Activated CD4-positive, alpha-beta T cell treated with anti-CD3 and anti-CD28 coated beads for 4 hours (primary cell): ENCODE measurements at places on chromosomes 12 and 14.

DNA sequence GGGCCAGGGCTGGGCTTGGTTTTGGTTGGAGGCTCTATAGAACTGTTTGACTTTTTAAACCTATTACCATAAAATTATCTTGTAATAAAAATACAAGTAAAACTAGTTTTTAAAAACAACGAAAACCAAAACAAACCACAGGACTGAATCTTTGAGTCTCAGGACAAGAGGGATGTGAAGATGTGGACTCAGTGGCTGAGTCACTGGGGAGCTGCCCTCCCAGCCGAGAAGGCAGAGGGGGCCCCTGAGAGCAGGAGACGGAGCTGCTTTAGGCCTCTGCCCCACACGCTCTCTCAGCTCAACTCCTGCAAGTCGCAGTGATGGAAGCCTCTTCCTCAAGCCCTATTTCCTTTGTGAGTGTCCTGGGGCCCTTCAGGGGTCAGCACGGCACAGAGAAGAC is 59.0 kb downstream of the CDC42BPB start:
- no peak for DNase-seq

GRCh38 chr12:42128327-42128726 is 16.3 kb downstream of the GXYLT1 start:
- DNase-seq, result no peak

GRCh38 chr12:2318286-2318685 is 265.5 kb downstream of the CACNA1C start:
- DNase-seq, result no peak

DNA sequence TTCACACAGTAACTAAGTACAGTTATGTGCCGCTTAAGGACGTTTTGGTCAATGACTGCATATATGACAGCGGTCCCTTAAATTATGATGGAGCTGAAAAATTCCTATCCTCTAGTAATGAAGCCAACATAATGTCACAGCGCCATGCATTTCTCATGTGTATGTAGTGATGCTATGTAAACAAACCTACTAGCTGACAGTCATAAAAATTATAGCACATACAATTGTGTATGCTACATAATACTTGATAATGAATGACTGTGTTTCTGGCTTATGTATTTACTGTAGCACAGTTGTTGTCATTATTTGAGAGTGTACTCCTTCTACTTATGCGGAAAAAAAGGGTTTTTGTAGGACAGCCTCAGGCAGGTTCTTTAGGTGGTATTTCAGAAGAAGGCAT is 99.7 kb downstream of the DACT1 start:
- DNase-seq, result no peak

DNA sequence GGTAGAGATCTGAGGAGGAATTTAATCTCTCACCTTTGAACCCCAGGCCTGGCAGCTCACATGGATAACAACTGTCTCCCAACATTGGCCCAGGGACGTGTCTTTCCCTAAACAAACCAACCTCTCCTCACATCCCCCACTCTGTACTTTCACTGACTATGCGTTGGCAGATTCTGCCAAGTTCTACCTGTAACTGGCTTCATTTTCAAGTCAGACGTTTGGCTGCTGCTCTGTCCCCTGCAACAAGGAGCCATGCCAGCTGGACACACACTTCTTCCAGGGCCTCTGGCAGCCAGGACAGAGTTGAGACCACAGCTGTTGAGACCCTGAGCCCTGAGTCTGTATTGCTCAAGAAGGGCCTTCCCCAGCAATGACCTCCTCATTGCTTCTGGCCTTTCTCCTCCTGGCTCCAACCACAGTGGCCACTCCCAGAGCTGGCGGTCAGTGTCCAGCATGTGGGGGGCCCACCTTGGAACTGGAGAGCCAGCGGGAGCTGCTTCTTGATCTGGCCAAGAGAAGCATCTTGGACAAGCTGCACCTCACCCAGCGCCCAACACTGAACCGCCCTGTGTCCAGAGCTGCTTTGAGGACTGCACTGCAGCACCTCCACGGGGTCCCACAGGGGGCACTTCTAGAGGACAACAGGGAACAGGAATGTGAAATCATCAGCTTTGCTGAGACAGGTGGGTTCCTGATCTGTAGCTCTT is at the start of gene INHBC:
INHBC (plus strand) TSS at position 268 of the 707 bp plus-strand sequence; CDS start at position 371, 103 bp downstream.
- DNase-seq, result no peak

DNA sequence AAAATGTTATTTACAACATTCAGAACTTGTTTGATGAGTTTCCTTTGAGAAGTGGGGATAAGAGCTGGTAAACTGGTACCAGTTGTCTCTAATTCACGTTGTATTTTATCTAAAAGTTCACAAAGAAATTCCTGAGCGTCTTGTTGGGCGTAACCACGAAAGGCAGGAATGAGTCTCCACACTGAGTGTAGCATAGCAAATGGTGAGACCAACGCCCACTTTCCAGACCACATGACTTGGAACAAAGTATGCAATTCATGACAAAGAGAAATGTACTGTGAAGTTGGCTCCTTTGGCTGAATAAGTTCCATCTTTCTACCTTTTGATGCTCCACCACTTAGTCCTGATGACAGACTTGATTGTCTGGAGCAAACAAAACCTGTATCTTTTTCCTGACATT is 18.4 kb downstream of the USP44 start:
- DNase-seq, result no peak

DNA sequence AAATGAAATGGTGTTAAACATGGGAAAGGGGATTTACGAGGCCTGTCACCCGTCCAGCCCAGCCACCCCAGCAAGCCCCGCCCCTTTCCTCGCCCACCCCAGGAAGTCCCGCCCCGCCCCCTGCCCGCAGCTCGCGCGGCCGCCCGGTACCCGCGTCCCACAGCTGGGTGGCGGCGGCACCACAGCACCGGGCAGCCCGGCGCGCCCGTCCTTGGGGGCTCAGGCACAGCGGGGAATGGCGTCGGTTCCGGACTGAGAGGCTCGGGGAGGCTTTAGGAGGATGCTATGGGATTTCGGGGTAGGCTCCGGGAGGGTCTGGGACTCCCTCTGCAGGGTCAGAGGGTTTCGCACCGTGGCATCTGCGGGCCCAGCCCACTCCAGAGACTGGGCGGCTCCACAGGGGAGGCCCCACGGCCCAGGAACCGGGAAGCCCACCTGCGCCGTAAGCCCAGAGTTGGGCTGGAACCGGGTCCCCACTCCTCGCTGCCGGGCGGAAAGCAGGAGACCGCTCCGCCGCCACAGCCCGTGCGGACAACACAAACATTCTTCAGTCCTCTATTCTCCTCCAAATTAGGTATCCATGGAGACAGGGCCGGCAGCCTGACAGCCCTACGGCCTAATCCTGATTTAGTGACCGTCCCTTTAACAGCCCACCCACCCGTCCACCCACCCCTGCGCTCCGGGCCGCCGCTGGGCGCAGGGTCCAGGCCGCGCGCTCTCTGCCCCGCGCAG is 1.4 kb downstream of the FIGNL2 start:
- peak; percentile 59 for DNase-seq

DNA sequence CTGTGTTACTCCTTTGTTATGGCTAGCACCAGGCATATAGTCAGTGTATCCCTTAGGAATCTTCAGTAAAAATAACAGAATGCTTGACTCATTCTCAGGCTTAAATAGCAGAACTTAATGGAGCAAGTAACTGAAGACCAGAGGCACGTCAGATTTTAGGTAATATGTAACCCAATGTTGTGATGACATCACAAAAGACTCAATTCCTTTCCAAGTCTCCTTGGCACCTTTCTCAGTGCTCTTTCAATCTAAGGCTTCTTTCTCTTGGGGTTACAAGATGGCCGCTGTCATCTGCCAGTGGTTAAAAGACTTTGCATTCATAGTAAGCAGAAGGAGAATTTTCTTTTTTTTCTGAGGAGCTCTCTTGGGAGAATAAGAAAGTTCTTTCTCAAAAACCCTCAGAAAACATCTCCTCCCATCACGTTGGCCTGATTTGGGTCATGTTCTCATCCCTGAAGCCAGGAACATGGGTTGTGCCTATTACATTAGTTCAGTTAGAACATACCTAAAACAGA is 33.4 kb upstream of the DCN start:
- no peak for DNase-seq

GRCh38 chr14:39107591-39107996 is 4.6 kb upstream of the SEC23A start:
- no peak for DNase-seq

DNA sequence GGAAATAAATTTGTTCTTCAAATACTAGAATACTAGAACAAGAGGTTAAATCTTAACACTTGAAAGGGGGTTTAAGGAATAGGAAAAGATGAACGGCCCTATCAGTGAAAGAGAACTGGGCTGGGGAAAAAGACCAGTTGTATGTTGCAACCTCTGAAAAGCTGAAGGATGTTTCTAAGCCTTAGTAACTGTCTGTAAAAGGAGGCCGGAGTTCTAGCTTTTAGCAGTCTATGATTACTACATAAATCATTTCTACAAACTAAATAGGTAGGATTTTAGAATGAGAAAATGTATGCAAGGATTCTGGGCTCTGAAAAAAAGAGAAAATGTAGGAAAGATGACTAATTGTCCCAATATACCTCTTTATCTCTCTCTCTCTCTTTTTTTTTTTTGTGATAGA is 4.9 kb downstream of the CERS5 start:
- DNase-seq, result no peak

DNA sequence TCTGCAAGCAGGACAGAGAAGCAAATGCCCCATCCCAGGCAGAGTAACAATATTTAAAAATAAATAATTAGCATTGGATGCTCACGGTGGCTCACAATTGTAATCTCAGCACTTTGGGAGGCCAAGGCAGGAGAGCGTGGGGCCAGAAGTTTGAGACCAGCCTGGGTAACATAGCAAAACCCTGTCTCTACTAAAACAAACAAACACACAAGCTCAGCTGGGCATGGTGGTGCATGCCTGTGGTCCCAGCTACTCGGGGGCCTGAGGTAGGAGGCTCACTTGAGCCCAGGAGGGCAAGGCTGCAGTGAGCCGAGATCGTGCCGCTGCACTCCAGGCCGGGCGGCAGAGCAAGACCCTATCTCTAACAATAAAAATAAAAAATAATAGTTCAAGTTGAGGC is 74.7 kb upstream of the NCOR2 start:
- DNase-seq, result no peak

DNA sequence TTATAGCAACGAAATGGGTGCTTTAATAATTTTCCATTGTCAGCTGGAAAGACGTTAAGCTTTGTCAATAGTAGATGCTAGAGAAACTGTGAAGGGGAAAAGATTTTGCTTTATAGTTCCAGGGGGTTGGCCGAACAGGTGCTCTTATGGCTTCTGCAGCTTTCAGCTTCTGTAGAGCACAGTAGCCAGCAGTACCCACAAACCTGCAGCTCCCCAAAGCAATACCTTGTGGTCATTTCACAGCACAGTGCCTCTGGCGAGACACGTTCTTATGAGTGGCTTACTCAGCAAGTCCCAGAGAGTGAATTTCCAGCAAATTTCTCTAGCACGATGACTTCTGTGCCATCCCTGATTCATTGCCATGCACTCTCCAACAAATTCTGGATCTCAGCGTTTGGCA is 416.3 kb upstream of the ATP2B1 start:
- no peak for DNase-seq

DNA sequence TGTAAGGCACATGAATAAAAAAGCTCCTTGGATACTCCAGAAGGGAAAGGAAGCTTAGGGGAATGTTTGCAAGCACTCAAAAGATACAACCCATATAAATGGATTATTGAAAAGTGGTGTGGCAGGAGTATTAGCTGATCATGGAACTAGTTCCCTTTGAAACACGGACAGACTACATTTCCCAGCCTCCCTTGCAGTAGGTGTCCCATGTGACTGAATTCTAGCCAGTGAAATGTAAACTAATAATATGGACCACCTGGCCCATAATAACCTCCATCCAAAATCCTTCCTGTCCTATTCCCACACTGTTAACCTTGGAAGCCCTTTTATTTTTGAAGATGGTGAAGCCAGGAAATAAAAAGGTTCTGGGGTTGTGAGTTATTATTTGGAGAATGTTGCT is 242.3 kb downstream of the SUDS3 start:
- no peak for DNase-seq

GRCh38 chr12:86198696-86199444 is 57.3 kb downstream of the MGAT4C start:
- DNase-seq, result no peak

GRCh38 chr14:105842105-105842504 is 315.7 kb downstream of the TMEM121 start:
- DNase-seq, result no peak

GRCh38 chr12:37672655-37673260 is 643.8 kb upstream of the ALG10B start:
- no peak for DNase-seq

DNA sequence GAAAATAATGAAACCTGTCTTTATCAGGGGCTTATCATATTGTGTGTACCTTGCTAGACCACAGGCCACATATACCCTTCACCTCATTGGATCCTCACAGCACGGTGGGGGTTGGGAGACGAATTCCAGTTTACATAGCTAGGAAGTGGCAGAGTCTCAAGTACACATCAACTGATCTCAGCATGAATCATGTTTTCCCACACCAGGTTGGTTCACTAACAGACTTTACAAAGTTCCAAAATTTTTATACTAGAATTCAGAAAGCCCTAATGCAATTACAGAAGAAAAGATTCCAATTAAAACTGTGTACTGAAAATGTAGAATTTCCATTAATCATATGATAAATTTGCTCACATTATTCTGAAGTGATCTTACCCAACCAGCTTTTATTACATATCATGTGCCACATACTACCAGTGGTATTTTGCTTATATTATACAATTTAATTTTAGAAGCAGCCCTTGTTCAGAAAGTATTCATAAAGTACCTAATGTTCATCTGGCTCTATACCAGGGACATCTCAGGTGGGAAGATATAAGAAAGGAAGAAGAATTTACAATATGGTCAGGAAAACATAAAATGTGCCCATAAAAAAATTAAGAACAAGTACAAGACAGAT is 196.2 kb downstream of the ITPR2 start:
- no peak for DNase-seq

- DNase-seq, result no peak
These were observed 327.3 kb upstream of the TMTC1 start for GRCh38 chr12:30110958-30111586.

DNA sequence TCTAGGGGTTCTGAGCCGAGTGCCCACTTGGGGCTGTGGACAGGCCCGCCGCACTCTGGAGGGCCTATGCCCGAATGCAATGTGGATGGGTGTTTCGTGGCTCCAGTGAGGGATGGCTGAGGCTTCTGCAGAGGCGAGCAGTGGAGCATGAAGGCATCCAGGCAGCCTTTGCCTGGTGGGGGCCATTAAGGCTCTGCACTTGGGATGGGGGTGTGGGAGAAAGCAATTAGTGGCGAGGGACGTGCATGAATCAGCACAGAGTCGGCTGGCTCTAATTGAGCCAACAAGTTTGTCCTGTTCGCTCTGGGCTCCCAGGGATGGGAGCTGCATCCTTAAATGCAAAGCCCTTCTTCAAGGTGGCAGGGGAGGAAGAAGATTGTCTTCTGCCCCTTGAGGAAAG is 346.9 kb upstream of the FKBP4 start:
- DNase-seq, result no peak

- DNase-seq, result no peak
These were observed 4.5 kb downstream of the PGF start for GRCh38 chr14:74950795-74951442.

DNA sequence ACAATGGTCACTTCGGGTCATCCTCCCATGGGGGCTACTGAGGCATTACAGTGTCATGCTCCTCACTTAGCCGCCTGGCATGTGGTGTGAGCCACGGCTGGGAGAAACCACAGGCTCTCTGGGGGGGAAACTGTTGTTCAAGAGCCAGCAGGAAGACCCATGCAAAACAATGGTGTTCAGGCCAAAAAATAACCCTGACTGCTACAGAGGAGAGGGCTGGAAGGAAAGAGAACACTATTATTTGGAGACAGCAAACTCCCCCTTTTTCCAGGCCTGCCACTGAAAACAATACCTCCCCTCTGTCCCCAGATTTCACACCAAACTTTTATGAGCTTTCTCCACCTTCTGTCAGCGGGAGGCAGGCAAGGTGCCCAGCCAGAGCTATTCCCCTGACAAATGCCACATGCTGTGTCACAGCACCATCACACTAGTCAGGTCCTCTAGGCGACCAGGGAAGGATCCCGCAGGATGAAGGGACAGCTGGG is 83.7 kb downstream of the CHGA start:
- no peak for DNase-seq
